Stimulated activated CD4-positive, alpha-beta T cell treated with anti-CD3 and anti-CD28 coated beads, Interleukin-1b, Interleukin-23, amount 100 ng/mL, for 48 hours (primary cell): ENCODE measurements at places on chromosomes 1 and 21.

DNA sequence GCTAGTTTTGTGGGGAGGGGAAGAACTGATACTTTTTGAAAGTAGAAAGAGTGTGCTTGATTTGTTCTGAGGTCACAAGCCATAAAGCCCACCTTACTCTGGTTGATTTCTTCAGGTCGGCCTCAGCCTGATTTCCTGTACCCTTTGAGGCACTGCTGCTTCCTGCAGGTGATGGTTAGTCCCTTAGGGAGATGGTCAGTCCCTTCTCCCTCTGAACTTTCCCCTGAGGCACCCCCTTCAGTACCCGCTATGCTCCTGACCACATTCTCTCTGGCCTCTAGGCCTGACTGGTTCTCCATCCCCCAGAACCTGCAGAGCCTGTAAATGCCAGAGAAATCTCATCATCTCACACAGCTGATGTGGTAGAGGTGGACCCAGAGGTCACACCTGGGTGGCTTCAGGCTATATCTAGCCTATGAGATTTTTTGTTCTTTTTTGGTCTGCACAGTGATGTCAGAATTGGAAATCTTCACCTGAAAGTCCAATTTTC, 15.0 kb upstream of the ID3 start:
- no peak for DNase-seq

DNA sequence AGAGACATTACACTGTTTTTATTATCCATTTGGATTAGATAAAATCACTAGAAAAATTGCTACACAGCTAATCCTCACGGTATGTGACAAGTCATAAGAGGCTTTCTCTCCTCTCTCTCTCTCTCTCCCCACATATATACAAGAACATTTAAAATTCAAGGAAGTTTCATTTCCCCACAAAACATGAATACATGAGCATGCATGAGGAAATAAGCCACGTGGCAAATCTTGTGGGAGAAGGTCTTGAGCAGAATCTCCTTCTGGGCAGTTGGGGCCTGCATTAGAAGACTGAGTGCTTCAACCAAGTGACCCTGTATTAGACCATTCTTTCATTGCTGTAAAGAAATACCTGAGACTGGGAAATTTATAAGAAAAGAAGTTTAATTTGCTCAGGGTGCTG, 1313.1 kb downstream of the MRPL39 start:
- DNase-seq = no peak

GRCh38 chr1:173448945-173449344, 28.2 kb upstream of the PRDX6 start:
- no peak for DNase-seq

GRCh38 chr21:43913928-43914327, 48.9 kb downstream of the AGPAT3 start:
- DNase-seq = no peak

DNA sequence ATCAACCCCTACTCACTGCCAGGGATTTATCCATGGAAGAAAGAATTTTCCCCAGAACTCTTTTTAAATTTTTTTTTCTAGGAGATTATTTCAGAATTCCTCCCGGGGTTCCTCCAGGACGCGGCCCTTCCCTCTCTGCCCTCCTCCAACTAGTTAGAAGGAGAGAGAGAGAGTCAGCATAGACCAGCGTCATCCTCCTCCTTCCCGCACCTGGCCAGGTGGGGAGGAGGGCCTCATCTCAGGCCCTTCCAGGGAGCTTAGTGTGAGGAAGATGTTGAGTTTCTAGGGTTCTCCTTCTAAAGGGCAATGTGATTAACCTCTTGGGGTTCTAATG, 63.6 kb downstream of the CDK18 start:
- no peak for DNase-seq

DNA sequence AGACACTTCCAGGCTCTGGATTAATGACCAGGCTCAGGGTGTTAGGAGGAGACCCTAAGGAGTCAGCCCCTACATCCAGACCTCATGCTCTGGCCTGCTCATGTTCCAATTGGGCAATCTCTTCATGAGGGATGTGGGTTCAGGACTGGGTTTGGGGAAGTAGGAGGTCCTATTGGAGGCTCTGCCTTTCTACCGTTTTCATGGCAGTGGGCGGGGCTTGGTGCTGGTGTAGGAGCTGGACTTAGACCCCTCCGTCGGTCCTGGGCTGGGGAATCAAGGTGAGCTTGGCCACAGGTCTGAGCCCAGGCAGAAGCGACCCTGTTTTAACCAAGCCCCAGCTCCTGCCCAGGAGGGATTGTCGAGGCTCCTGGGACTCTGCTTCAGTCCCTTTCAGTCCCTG, 123.4 kb downstream of the PRDM16 start:
- no peak for DNase-seq

DNA sequence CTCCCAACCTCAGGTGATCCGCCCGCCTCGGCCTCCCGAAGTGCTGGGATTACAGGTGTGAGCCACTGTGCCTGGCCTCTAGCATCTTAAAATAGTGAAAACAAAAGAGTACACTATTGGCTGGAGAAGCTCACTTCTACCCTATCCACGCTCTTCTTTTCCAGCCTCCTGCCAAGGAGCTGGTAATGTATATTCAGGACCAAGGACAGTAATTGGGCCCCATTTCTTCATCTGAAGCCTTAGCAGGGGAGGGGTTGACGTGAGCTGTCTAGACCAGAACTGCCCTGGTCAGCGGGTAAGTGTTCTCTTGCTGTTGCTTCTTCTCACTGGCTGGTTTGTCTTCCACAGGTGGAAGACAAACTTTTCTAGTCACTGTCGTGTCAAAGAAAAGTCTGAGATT, 70.2 kb downstream of the DNM3 start:
- no peak for DNase-seq

DNA sequence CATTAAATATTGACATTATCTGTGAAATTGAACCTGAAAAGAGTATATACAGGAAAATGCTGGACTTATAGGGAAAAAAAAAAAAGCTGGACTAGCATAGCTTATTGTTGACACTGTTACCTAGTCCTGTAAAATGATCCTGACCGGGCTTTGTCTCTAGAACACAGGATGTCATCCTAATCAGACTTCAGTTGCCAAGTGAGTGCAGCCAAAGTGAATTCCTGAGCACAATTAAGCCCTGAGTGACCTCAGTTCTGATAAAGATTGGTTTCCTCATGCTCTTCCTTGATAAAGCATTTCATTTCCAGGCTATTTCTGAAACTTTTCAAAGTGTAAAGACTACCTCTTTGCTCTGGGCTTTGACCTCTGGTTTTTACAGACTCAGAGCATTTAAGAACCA, 19.8 kb downstream of the SELP start:
- no peak for DNase-seq

DNA sequence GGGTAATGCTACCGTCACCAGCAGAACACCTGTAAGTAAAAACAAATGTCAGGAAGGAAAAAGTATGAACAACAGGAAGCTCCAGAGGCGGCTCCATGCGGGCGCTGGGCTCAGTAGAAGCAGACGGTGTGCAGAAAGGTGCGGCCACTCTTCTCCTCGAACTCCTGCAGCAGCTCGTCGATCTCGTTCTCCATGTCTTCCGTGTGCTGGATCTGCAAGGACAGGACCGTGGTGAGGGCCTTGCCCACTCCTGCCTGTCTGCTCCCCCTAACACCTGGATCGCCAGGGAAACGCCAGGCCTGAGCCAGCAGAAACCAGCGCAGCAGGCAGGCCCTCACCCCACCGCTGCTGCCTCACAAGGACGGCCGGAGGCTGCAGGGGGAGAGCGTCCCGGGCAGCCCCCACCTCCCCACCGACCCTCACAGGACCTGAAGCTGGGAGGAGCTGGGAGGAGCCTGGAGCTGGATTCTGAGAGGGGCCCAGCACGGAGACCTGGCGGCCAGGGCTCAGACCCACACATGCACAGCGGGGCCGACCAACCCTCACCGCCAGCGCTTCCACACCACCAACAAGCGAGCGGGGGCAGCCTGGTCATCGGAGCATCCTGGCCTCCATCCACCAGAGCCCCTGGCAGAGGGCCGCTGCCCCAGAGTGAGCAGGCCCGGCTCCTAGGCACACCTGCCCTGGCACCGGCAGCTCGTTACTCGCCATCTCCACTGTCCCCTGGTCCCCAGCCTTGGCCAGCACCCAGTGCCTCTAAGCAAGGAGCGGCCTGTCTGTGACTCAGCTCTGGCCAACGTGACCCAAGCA, 1.7 kb upstream of the TMEM240 start:
- no peak for DNase-seq

DNA sequence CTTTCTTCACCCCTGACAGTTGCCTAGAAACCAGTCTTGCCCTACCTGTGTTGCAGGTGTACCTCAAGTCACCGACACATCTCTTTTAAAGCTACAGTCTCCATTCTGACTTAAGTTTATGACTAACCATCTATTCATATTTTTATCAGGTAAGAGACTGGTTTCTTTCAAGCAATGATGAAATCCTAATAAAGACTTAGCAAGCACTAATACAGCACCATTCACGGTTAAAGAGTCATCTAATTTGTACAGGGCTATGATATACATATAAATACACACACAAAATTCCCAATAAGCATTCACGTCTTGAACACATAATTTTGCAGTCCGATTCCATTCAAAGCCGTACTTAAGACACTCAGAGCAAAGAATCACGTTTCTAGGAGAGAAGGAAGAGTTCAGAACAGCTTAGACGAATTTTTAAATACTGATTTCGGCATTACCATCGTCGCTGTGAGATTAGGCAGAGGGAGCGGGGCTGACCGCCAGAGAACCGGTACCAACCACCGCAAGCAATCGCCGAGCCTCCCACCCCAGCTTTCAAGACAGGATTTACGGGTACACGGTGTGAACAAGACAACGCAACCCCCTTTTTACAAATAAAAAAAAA, 943 bp downstream of the ERRFI1 start:
- DNase-seq = no peak

GRCh38 chr1:172382990-172383389, 37.5 kb upstream of the C1orf105 start:
- no peak for DNase-seq

DNA sequence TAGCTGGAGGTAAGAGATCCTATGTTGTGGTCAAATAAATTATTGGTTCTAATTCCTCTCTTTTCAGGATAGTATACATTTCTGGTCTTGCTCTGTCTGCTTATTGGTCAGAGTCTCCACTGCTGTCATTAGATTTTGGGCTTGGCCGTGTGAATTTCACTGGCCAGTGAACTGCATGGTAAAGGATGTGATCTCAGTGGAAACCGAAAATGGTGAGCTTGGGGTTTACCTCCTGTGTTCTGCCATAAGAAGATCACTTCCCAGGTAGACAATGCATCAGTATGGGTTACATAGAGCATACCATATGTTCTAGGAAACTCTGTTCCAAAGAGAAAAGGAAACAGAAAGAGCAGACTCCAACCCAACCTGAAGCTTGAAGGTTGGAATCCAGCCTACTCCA, 1123.3 kb upstream of the B3GALT2 start:
- no peak for DNase-seq

DNA sequence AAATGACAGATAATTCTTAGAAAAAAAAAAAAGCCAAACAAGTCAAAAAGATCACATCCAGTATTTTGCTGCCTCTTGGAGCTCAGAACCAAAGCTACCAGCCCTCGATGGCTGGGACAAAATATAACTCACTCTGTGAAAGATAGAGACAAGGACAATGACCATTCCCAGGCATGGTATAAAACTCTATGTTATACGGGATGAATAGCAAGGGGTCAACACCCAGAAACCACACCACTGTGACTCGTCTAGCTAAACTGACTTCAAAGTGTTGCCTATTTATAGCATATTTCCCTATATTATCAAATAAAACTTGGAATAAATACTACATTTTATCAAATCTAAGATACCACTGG, 10.1 kb downstream of the TMEM63A start:
- no peak for DNase-seq

DNA sequence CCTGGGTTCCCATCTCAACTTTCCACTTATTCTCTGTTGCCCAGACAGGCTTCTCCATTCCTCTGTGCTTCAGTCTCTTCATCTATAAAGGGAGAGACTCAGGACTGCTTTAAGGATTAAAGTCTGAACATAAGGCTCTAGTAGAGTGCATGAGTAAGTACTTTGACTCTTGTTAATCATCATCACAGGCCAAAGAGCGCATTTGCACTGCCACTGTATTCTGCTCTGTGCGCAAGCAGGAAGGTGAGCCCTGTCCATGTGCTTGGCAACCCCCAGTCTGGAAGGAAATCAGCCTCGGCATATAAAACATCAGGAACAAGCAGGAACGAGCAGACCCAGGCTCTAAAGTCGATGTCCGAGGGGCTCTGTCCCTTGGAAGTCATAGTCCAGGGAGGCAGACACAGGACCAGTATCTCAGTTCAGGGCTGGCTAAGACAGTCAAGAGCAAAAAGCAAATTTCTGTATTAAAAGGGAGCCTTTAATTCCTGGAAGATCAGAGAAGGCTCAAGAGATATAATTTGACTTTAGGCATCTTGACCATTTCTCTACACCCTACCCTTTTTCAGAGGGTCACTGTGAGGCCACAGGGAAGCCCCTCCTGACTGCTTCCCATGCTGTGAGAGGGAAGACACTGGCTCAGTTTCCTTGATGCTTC, 131.2 kb downstream of the TRABD2B start:
- DNase-seq = no peak

DNA sequence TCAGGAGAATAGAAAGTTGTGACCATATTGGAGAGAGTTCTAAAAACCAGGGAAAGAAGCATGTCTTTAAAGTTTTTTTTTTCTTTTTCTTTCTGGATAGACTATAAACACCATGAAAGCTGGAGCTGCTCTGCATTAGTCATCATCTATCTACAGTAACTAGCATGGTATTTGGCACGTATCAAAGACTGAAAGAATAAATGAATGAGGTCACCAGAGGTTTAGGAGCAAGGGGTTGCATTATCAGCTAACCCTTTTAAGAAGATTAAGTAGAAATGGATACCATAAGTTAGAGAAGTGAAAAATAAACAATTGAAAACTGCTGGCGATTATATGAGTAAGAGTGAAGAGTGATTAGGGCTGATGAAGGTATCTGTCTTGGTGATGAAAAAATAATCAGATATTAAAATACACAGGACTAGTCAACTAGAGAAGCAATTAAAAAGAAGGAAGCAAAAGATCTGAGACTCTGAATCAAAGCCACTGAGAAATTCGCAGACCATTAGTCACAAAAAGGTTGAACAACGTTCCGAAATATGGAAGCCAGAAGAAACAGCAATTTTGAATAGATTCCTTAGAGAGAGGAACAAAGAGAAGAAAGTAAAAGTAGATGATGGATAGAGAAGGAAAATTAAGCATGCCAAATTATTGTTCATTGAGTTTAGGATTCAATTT, 536.4 kb downstream of the DPYD start:
- DNase-seq = no peak

- no peak for DNase-seq
Measured at GRCh38 chr1:56068908-56069307, 510.5 kb downstream of the PLPP3 start.

DNA sequence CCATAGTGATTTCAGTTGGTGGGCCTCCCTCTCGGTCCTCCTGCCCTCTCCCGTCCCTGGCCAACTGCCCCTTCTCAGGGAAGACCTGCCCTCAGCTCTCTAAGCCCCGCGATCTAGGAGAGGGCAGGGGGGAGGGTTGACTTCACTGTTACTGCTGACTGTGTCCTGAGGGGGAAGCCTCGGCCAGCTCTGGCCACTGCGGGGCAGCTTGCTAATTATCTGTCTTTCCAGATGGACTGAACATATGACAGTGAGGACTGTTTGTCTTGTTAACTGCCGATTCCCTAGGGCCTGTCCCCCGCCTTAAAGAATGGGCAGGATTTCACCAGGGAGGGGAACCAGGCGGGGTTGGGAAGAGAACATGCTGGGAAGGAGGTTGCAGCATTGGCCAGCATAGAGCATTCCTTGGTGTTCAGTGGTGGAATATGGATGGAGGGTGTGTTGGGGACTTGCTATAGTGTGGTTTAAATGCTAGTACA, 22.9 kb downstream of the NIPAL3 start:
- DNase-seq = no peak

GRCh38 chr1:182713939-182714338, 29.6 kb upstream of the RGS8 start:
- peak; percentile 2 for DNase-seq
